ENCODE measurements at places on chromosomes 11 and 22.

DNA sequence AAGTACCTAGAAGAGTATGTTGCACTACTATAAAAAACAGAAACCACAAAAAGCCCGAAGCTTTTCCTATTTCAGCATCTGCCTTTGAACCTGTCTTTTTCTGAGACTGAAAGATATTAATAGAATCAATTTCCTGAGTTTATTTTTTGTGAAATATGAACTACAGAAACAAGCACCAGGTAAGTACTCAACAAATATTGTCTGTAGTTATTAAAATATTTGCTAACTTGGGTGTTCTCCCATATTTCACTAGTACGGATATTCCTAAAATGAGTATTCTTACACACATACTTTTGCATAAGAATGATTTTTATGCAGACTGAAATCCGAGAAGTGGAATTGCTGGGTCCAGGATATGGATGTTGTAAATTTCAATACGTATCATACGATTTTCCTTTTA is 188.0 kb downstream of the OR4C45 start:
- DNase-seq, result no peak

DNA sequence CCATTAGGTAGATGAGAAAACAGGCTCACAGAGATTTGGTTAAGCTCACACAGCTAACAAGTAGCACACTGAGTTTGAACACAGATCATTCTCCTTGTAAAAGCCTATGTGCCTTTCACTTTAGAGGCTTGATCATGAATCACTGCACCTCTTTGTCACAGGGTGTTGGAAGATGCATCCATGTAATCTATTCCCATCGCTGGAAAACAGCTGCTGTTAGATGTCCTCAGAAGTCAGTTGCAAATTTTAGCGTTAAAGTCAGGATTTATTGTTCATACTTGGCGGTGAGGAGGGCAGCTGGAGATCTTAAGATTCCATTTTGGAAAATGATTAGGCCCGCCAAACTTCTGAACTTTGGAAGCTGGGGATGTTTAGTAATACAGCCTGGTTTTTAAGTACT is 2.6 kb downstream of the CNTF start:
- no peak for DNase-seq

DNA sequence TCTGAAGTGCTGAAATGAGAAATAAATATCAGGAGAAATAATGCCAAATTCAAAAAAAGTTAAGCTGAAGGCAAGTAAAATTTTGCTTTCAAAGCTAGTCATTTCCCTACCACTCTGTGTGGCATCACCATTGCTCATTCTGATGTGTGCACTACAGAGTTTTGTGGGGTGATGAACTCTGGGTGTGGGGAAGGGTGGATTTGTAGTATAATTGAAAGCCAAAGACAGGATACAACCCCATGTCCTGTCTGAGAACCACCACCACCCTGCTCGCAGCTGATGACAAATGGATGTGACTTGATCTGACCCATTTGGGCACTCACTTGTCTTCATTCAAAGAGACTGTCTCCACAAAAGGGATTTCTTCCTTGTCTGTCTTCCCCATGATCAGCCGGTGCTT is 19.3 kb upstream of the TMEM9B start:
- peak; percentile 37 for DNase-seq

DNA sequence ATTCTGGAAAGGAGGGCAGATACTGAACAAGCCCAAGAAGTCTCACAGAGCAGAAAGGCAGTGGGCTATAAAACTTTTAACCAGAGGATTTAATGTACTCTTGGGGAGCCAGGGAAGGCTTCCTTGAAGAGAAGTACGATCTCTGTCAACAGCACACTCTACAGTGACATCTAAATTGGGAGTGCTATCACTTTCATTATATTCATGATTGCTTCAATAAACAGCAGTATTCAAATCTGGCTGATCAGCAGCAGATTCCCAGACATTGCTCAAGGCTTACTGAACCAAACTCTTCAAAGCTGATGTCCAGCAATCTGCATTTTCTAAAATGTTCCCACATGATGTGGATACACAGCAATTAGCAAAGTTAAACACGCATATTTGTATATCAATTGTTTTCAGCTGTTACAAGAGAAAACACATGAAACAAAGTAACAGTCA is 44.2 kb downstream of the SYTL2 start:
- DNase-seq, result no peak

DNA sequence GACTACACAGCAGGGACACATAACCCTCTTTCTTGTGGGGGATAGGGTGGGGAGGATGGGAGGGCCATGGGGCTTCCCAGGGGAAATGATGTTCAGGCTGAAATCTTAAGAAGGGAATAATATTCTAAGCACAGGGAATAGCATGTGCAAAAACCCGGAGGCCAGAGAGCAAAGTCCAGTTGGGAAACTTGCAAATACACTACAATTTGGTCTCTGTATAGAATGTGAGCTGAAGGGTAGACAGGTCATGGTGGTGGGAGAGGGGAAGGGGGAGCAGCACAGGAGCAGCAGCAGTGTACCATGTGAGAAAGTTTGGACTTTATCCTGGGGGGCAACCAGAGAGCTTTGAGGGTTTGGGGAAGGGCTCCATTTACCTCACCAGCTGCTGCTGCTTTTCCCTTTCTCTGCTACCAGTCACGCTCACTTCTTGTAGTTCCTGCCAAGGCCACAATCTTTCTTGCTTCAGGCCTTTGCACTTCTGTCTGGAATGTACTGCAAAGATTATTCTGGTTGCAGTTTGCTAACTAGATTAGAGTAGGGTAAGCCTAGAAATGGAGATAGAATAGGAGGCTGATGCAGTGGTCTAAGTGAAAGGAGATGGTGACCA is 43.0 kb downstream of the KREMEN1 start:
- no peak for DNase-seq

DNA sequence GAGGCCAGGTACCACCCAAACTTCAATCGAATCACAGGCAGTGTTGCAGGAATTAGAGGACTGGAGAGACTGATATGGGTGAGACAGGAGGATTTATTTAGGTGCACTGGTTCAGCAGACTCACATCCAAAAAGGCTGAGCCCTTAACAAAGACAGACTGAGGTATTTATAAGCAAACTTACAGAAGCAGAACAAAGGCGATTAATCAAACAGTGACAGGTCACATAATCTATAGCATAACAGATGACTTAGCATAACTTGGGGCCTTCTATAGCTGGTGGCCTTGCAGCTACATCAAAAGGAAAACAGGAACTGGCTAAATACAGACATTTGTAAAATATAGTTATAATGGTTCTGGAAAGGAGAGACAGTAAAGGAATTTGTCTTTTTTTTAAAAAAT is 2.1 kb downstream of the APOBEC3B start:
- DNase-seq, result no peak

DNA sequence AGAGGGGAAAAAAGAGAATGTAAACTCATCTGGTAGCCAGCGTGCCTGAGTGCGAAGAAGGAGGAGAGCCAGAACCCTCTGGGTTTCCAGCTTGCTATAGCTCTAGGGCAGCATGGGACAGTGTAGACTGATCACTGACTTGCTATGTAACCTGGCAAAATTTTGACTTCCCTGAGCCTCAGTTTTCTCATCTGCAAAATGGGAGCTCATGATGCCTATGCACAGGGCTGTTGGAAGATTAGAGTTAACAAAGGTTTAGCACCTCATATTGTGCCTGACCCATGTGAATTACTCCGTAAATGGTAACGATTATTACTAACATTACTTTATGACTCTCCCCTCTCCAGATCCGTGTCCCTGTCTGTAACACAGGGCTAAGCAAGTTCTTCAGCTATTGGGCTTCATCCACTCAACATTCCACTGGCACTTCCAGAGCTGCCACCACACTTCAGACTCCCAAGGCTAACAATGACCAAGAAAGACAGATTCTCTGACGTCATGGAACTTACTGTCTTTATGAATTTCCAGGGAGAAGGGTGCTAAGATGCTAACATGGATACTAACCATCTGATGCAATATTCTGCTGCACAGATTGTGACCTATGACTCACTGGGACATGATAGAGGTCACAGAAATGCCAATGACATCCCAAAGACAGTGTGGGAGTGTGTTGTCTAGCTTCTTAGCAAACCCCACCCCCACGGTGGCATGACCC is 195.2 kb downstream of the TRIM29 start:
- no peak for DNase-seq

DNA sequence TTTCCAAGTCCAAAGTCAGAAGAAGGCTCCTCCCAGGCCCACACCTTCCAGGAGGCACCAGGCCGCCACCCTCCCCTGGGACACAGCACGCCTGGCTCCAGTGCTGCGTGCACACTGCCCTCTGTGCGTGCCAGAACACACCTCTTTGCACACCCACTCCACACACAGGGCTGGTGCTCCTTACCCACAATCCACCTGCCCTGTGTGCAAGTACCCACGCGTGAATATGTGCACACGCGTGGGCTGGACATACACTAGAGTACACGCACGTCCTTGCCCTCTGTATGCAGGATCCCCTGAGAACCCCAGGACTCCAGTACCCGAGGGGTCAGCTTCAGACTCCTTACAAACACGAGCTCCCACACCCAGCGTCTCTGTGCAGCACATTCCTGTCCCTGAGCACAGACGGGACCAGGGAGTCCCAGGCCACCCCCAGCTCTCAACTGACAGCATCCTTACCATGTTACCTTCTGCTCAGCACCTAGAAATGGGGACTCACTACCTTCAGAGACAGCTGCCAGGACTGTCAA is 2.8 kb downstream of the DUSP8 start:
- no peak for DNase-seq
